ENCODE measurements at places on chromosomes 4 and X.

DNA sequence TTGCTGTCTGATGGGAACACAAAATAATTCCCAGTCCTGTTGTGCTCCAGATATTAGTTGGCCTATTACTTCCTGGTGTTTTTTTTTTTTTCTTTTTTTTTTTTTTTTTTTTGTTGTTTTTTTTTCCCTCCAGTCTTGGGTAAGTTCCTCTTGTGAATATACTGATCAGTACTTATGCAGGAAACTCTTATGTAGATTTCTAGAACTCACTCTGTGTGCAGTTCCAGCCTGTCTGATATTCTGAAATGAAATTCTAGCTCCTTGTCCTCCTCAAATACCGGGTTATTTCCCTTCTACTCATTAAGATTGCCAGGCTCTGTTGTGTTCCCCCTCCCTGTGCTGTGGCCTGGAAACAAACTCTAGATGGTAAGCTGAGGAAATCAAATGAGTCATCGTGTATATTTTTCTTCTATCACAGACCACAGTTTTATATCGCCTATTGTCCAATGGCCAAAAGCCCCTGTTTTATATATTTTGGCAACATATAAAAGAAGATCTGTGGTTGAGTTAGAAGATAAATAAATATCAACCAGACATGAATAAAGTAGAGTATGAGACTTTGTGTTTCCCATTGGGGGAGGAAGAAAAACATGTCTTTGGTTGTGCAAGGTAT lies 124.3 kb upstream of the UGT8 start:
- no peak for DNase-seq

DNA sequence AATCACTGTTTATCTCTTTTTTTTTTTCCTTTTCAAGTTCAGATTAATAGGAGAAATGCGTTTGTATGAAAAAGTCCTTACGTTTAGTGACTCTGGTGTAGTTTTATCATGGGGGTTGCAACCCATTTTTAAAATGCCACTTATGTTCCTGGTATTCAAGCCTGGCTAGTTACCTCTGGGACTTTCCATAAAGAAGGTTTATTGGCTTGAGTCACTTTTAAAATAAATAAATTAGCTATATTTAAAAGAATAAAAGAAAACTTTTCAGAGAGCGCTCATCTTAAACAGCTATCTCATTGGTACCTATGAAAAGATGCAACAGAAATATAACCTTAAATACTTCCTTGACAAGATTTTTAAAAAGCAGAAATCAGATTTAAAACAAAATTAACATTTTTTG lies 275.0 kb upstream of the IL1RAPL1 start:
- DNase-seq: no peak

DNA sequence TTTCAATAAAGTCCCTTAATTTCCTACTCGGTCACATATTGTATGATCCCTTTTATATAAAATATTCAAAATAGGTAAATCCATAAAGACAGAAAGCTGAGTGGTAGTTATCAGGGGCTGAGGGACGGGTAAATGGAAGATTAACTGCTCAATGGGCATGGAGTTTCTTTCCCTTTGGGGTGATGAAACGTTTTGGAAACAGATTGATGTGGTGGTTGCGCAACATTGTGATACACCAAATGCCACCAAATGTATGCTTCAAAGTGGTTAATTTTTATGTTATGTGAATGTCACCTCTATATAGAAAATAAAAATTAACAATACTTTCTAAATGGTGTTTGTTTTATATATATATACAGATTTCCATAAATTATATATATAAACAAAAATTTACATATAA lies 15.0 kb upstream of the MAOB start:
- no peak for DNase-seq

DNA sequence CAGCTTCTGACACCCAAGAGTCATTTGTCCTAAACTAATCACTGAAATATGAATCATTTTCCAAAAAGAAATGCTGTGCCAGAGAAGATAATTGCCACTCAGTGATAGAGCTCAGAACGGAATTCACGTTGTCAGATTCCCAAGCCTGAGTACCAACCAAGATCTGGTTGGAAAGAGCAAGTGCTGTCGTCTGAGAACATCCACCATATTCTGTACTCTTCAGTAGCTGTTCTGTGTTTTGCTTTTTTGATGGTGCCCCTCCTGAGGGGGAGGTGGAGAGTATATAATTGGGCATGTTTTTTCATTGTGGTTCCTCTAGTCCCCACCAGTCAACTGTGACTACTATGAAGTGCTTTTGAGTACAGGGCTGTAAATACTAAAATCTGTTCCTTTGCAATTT lies 13.2 kb downstream of the RUFY3 start:
- DNase-seq: no peak

- DNase-seq: no peak
These were observed 22.7 kb downstream of the PSAPL1 start for GRCh38 chr4:7411896-7412553.

GRCh38 chr4:130080872-130081451 lies 985.0 kb downstream of the C4orf33 start:
- no peak for DNase-seq
